Colonic mucosa (tissue), 4 donors: ENCODE measurements at places on chromosomes 16 and 17. TPM values are rescaled to one million over a fixed set of nuclear protein-coding genes. Genes with fewer than 3 reads are reported as not detected.

Gene MLLT6
- 109 TPM for total RNA-seq

Gene VAT1L
- total RNA-seq = 1.4 TPM

DNA sequence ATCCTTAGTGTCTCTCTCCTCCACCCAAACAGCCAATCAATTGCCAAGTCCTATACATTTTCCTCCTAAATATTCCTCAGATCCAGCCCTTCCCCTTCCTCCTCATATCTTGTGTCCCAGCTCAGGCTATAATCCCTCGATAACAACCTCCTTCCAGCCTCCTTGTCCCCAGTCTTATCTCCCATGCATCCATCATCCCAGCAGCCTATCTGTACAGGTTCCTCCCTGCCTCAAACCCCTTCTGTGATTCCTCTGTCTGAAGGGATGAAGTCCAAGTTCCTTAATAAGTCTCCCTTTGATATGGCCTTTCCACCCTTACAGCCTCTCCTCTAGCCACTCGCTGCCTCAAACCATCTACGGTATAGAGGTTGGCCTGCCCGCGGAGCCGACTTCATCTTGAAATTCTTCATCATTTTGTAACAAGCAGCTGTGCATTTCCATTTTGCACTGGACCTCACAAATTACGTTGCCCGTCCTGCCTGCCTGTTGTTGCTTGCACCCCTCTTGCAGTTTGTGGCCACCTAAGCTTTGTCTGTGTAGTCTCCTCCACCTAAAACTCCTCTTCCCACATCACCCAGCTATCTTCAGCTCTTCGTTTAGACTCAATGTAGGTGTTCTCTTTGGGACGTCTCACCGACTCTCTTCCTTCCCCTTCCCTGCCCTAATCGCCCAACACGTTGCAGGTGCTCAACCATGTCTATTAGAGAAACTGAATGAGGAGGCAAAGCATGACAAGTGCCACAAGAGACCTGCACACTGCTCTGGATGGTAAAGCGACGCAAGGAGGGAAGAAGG is 786 bp upstream of the CDK5RAP3 start:
- peaks cover 12% of the 10 kb centered on the region for H3K36me3 ChIP-seq
- no peaks in the 10 kb centered on the region for H3K27me3 ChIP-seq
- no peak overlapping the region for H3K27ac ChIP-seq
- DNase-seq = no peak
- H3K4me1 ChIP-seq = peaks cover 4% of the 10 kb centered on the region
- peak overlapping the region; percentile 20 for H3K4me3 ChIP-seq

DNA sequence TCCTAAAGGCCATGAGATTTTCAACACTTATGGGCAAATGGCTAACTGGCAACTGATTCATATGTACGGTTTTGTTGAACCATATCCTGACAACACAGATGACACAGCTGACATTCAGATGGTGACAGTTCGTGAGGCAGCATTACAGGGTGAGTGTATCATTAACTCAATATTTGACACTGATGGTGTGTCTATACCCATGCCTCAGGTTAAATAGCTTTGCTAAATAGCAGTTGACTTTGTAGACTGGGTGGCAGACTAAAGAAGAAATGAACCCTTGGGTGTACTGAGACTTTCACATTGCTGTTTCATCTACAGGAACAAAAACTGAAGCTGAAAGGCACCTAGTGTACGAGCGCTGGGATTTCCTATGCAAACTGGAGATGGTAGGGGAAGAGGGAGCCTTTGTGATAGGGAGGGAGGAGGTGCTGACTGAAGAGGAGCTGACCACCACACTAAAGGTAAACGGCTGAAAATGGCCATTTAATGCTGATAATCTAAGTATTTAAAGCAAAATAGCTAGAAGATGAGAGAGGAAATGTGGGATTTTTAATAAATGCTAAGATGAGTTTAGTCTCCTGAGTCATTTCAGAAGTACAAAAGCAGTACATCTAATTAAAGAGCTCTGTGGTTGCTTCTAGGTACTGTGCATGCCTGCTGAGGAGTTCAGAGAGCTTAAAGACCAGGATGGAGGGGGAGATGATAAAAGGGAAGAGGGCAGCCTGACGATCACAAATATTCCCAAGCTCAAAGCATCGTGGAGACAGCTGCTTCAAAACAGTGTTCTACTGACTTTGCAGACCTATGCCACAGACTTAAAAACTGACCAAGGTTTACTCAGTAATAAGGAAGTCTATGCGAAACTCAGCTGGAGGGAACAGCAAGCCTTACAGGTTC is 3.0 kb downstream of the SETD6 start:
- H3K4me1 ChIP-seq = peaks cover 3% of the 10 kb centered on the region
- DNase-seq = no peak
- H3K4me3 ChIP-seq = no peak overlapping the region

- peak; percentile 87 for DNase-seq
- no peaks in the 10 kb centered on the region for H3K27me3 ChIP-seq
- peak overlapping the region; percentile 99 for H3K27ac ChIP-seq
- peaks cover 35% of the 10 kb centered on the region for H3K4me1 ChIP-seq
- H3K36me3 ChIP-seq = no peaks in the 10 kb centered on the region
Measured at GRCh38 chr17:75090871-75091854, 3.4 kb downstream of the SLC16A5 start.

Gene SGF29
- 17.4 TPM for total RNA-seq

Gene CMTM2
- not detected for total RNA-seq

Gene KRT12
- total RNA-seq = 2.2 TPM

Gene CCDC92B
- total RNA-seq = 0.72 TPM

- no peak for DNase-seq
- no peaks in the 10 kb centered on the region for H3K4me1 ChIP-seq
- H3K36me3 ChIP-seq = no peaks in the 10 kb centered on the region
- no peak overlapping the region for H3K27ac ChIP-seq
- no peaks in the 10 kb centered on the region for H3K27me3 ChIP-seq
Measured at GRCh38 chr17:59561042-59561441, 4.4 kb upstream of the DHX40 start.

Gene ABI3
- total RNA-seq = 3.3 TPM

Gene PPP1R1B
- 331 TPM for total RNA-seq

DNA sequence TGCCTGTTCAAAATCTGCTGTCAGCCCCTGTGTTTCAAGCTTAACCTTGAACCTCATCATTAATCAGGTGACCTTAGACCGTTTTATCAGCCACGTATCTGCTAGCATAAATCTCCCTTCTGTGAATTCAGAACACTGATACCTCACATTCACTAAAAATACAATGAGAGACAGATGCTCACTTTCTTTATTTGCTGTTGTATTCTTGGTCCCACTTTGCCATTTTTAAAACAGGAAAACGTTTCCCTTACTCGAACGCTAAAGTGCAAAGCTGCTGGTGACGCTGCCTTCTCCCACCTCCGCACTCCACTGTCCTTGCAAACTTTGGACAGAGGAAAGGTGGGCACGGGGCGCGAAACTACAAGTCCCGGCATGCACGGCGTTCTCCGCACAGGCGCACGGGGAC is 220 bp upstream of the ARHGAP44 start:
- H3K36me3 ChIP-seq = no peaks in the 10 kb centered on the region
- H3K27me3 ChIP-seq = no peaks in the 10 kb centered on the region
- H3K4me3 ChIP-seq = peak overlapping the region; percentile 75

- no peaks in the 10 kb centered on the region for H3K27me3 ChIP-seq
- H3K27ac ChIP-seq = no peak overlapping the region
- no peak overlapping the region for H3K4me3 ChIP-seq
- H3K36me3 ChIP-seq = no peaks in the 10 kb centered on the region
- no peaks in the 10 kb centered on the region for H3K4me1 ChIP-seq
- no peak for DNase-seq
Measured at GRCh38 chr16:24141466-24141865, 114.7 kb upstream of the CACNG3 start.

Gene WNK4
- 54.6 TPM for total RNA-seq

DNA sequence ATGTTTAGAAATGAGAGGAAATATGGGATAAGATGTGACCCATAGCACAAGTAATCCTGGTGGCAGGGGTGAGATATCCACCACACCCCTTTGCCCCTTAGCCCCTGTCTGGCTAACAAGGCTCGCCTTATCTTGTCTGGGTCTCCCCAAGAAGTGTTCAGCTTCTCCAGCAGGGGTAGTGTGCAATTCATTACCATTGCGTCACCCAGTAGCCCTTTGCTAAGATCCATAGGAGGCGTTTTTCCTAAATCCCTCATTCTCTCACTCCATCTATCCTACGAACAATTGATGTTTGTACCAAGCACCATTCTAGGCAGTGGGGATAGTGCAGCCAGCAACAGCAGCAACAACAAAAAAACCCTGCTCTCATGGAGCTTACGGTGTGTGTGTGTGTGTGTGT is 30.8 kb downstream of the CCDC42 start:
- H3K27ac ChIP-seq = no peak overlapping the region
- no peaks in the 10 kb centered on the region for H3K27me3 ChIP-seq
- no peak for DNase-seq
- no peak overlapping the region for H3K4me3 ChIP-seq

DNA sequence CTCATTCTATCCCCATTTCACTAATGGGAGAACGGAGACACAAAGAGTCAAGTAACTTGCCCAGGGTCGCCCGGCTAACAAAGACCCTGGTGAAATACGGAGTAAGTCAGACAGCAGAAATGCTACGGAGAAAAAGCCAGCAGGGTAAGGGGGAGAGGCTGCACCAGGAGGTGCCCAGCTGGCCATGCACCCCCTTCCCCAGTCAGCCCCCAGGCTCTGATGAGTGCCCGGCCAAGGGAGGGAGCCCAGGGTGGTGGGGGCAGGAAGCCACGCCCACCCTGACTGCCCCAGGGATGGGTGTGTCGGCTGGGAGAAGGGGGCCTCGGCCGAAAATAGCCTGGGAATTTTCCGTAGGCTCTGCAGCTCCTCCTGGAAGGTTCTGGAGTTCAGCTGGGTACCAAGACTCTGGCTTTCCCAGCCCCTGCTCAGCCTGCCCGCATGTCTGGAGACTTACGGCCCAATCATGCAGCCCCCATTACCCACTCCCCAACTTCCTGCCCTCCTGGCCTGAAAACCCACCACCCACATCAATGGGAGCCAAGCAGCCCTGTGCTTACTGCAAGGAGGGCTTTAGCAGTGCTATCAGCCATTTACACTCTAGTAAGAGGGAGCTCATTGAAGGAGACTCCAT is 4.2 kb downstream of the CARHSP1 start:
- H3K36me3 ChIP-seq = no peaks in the 10 kb centered on the region
- H3K27me3 ChIP-seq = no peaks in the 10 kb centered on the region
- peaks cover 25% of the 10 kb centered on the region for H3K4me1 ChIP-seq
- H3K27ac ChIP-seq = no peak overlapping the region

Gene MMP28
- 66.7 TPM for total RNA-seq

- H3K4me3 ChIP-seq = no peak overlapping the region
- no peaks in the 10 kb centered on the region for H3K4me1 ChIP-seq
- H3K27ac ChIP-seq = no peak overlapping the region
- H3K27me3 ChIP-seq = no peaks in the 10 kb centered on the region
- no peaks in the 10 kb centered on the region for H3K36me3 ChIP-seq
Measured at GRCh38 chr17:60508384-60508980, 17.6 kb downstream of the APPBP2 start.

- H3K36me3 ChIP-seq = no peaks in the 10 kb centered on the region
- no peaks in the 10 kb centered on the region for H3K27me3 ChIP-seq
- H3K4me1 ChIP-seq = no peaks in the 10 kb centered on the region
- H3K4me3 ChIP-seq = no peak overlapping the region
Measured at GRCh38 chr16:24524855-24525677, 14.3 kb upstream of the RBBP6 start.

GRCh38 chr16:10827691-10828341 is 9.2 kb upstream of the TVP23A start:
- H3K4me1 ChIP-seq = peaks cover 9% of the 10 kb centered on the region
- H3K36me3 ChIP-seq = no peaks in the 10 kb centered on the region
- no peak overlapping the region for H3K4me3 ChIP-seq
- peak; percentile 52 for DNase-seq

Gene CD300H
- total RNA-seq = not detected

DNA sequence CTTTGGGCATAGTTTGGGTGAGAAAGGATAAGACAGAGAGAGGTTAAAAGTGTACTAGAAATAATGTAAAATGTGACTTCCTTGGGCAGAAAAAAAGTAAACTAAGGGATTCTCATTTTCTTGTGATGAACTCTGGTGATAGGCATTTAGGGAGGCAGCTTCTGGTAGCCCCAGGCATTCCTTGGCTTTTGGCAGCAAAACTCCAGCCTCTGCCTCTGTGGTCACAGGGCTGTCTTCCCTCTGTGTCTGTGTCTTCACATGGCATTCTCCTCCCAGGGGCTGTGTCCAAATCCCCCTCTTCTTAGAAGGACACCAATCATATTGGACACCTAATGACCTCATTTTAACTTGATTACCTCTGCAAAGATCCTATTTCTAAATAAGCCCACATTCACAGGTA is 54.7 kb downstream of the HS3ST3B1 start:
- DNase-seq = no peak
- H3K4me1 ChIP-seq = no peaks in the 10 kb centered on the region
- H3K36me3 ChIP-seq = no peaks in the 10 kb centered on the region

Gene CSH2
- not detected for total RNA-seq

- no peak for DNase-seq
- H3K4me1 ChIP-seq = no peaks in the 10 kb centered on the region
- H3K36me3 ChIP-seq = no peaks in the 10 kb centered on the region
- H3K27ac ChIP-seq = no peak overlapping the region
- peaks cover 5% of the 10 kb centered on the region for H3K27me3 ChIP-seq
Measured at GRCh38 chr17:79695797-79696609, 34.7 kb upstream of the ENPP7 start.

DNA sequence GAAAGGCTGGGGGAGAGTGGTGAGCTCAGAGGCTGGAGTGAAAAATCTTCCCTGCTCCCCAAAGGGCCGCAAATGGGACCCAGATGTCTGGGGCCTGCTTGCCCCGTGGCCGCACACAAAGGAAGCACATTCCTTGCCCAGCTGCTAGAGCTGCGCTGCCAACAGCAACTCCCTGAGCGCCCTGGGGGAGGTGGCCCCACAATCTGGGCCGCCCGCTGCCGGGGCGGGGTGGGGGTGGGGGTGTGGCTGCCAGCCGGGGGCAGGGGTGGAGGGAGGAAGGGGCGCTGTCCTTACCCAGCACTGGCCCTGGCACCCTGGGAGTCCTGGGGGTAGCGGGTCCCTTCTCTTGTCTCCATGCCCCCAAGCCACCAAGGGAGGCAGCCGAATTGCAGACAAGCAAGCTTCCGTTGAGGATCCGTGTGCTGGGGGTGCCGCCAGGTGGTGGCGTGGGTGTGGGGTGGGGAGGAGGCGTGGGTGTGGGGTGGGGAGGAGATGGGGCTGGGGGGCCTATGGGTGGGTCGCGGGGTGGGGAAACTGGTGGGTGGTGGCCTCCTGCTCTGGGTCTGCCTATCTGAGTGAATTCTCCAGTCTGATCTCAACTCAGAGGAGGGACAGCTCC is 48.4 kb upstream of the PABPN1L start:
- DNase-seq = no peak
- no peak overlapping the region for H3K27ac ChIP-seq
- no peaks in the 10 kb centered on the region for H3K36me3 ChIP-seq
- H3K27me3 ChIP-seq = no peaks in the 10 kb centered on the region
- no peak overlapping the region for H3K4me3 ChIP-seq

GRCh38 chr16:52436339-52437276 is 110.3 kb downstream of the TOX3 start:
- no peaks in the 10 kb centered on the region for H3K27me3 ChIP-seq
- no peaks in the 10 kb centered on the region for H3K36me3 ChIP-seq
- H3K4me1 ChIP-seq = no peaks in the 10 kb centered on the region
- DNase-seq = no peak
